ENCODE measurements at places on chromosomes 11 and 22.
A peak's percentile ranks its signal among the peaks of the same experiment; 100 is the strongest.

GRCh38 chr11:83725728-83726127 lies 439.6 kb upstream of the CCDC90B start:
- DNase-seq: no peak

DNA sequence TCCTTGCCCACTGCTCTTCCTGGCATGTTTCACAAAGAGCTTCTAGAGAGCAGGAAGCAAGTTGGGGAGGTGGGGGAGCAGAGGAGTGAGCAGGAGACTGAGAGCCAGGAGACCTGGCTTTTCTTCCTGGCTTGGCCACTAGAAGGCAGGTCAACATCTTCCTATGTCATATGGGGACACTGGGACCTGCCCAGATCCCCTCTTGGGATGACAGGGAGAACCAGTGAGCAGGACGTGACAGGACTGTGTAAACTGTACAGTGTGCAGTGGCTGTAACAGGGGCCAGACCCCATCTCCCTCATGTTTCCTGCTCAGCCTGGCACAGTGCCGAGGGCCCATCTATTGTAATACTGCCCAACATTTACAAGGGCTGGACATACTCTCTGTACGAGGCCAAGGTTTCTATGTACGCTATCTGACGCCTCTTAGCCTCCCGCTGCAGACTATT lies 29.4 kb downstream of the GDPD5 start:
- DNase-seq: no peak

GRCh38 chr11:48063424-48063978 lies 83.1 kb downstream of the PTPRJ start:
- no peak for DNase-seq

DNA sequence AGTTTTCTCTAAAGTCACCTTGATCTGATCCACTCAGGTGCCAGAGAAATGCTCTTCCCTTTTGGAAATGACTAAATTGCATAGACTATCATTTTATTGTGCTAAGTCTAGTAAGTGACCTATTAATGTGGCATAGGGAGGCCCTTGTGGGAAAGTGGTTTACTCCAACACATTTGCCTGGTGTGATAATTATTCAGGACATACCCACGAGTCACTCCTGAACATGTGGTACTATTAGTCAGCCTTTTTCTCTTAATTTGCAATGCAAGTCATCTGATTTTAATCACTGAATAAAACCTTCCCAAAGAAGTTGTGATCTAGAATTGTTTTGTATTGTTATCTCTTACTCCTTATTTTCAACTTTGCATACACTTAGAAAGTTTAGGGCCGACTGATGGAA lies 148.7 kb downstream of the OR4C45 start:
- no peak for DNase-seq

DNA sequence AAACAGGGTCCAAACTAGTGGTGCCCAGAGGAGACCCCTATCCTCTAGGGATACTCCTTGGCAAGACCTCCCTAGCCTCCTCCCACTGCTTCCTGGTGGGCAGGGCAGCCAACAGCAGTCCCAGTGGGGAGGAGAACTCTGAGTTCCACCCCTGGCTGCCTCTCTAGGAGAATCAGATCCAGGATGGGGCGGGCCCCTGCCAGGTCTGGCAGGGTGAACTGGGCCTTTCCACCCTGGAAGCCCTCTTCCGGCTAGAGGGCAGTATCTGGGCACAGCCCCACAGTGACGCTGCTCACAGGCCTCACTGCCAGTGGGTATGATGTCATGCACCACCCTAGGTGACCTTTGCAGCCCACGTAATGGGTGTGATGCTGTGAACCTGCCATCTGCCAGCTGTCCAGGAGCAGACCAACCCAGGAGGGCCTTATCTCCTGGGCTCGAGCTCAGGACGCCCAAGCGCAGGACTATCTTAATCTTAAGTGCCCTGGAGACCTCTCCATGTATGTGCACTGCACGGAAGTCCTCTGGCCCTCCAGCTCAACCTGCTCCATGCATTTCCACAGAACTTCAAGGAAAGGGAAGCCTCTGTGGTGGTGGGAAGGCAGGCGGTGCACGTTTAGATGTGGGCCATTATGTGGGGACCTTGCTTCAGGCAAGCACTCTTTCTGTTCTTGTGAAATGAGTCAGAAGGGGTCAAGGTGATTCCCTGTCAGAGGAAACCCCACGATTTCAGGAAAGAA lies 31.8 kb upstream of the FCHSD2 start:
- peak; percentile 94 for DNase-seq

DNA sequence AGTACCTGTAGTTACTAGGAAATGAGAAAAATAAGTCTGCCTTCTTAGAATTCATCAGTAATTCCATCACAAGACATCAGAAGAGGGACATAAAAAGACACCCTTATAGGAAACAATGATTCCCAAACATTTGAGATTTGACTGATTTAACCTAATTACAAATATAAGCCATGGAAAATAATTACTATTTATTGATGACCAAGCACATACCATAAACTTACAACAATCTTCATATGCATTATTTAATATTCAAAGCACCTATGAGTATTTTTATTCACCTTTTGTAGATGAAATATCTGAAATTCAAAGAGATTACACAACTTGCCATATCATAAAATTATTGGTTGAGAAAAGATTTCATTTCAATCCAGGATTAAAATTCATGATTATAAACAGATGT lies 14.6 kb upstream of the OR52D1 start:
- no peak for DNase-seq

- DNase-seq: no peak
These were observed 21.1 kb downstream of the RTN4R start for GRCh38 chr22:20247010-20247505.

- no peak for DNase-seq
These were observed 102.7 kb upstream of the TRPC6 start for GRCh38 chr11:101686514-101686913.

Data from tibial artery (tissue), 4 donors.